ENCODE measurements at places on chromosomes 11 and 22.

- DNase-seq, result no peak
Measured at GRCh38 chr11:30017445-30017895, 640 bp upstream of the KCNA4 start.

DNA sequence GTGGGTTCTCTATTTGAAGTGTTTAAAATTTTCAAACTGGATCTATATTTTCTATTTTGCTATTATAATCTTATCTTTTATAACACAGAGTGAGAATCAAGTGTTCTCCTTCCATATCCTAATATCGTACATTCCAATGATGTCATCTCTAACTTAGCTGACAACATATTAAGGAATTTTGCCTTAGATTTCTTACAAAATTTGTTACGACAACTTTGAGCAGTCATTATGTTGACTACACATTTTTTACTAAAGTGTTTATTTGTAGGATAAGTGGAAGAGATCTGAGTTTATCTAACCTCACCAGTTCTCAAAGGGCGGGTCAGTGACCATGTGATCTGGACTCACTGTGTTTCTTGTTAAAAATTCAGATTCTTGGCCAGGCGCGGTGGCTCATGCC, 12.7 kb downstream of the BTG4 start:
- no peak for DNase-seq

GRCh38 chr22:30305519-30305905, 16.2 kb upstream of the CASTOR1 start:
- no peak for DNase-seq

GRCh38 chr22:42926104-42926503, 69.0 kb upstream of the ARFGAP3 start:
- no peak for DNase-seq

- no peak for DNase-seq
Measured at GRCh38 chr11:86035164-86035563, 33.7 kb downstream of the PICALM start.
